ENCODE measurements at places on chromosomes 13 and 19. TPM values are rescaled to one million over a fixed set of nuclear protein-coding genes. Genes with fewer than 3 reads are reported as not detected.

DNA sequence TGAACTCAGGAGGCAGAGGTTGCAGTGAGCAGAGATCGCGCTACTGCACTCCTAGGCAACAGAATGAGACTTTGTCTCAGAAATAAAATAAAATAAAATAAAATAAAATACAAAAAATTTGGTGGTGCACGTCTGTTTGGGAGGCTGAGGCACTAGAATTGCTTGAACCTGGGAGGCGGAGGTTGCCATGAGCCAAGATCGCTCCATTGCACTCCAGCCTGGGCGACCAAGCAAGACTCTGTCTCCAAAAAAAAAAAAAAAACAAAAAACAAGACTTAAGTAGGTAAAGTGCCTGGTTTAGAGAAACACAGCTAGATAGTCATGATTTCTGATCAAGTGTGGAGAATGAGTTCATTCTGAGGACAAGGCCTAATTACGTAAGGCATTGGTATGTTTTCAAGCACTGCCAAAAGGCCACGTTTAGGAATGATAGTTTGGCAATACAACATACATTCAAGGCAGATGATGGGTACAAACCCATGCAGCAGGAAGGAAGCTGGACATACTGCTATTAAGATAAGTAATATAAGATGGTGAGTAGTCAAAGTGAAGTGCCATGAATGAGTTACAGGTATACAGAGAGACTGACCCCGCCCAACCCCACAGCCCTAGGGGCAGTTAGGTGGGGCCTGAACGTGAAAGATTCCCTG lies 4.8 kb upstream of the UCHL3 start:
- no peaks in the 10 kb centered on the region for H3K27me3 ChIP-seq
- no peak for DNase-seq
- H3K4me1 ChIP-seq, result peaks cover 4% of the 10 kb centered on the region
- H3K4me3 ChIP-seq, result no peak overlapping the region
- H3K27ac ChIP-seq, result no peak overlapping the region
- H3K36me3 ChIP-seq, result no peaks in the 10 kb centered on the region

GRCh38 chr19:38699027-38699346 lies 45.3 kb downstream of the CAPN12 start:
- no peak overlapping the region for H3K4me3 ChIP-seq
- H3K36me3 ChIP-seq, result peaks cover 4% of the 10 kb centered on the region
- no peak for DNase-seq

DNA sequence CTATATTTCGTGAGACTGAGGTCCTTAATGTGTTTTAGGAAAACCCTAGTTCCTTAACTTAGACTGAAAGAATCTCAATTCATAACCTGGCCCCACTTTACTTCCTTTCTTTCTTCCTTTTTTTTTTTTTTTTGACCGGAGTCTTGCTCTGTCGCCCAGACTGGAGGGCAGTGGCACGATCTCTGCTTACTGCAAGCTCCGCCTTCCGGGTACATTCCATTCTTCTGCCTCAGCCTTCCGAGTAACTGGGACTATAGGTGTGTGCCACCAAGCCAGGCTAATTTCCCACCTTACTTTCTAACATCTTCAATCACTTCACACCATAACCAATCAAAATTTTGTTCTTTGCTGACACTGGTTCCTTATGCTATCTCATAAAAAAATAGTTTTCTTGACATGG lies 2097.0 kb downstream of the PCDH9 start:
- no peak for DNase-seq
- no peaks in the 10 kb centered on the region for H3K36me3 ChIP-seq
- no peak overlapping the region for H3K4me3 ChIP-seq
- no peak overlapping the region for H3K27ac ChIP-seq

GRCh38 chr13:72284791-72285190 lies 417.8 kb upstream of the DACH1 start:
- no peaks in the 10 kb centered on the region for H3K4me1 ChIP-seq
- no peak overlapping the region for H3K4me3 ChIP-seq
- no peaks in the 10 kb centered on the region for H3K36me3 ChIP-seq
- no peak overlapping the region for H3K27ac ChIP-seq

GRCh38 chr13:106471957-106472543 lies 63.4 kb downstream of the EFNB2 start:
- no peak overlapping the region for H3K4me3 ChIP-seq
- no peaks in the 10 kb centered on the region for H3K36me3 ChIP-seq
- no peak for DNase-seq
- no peak overlapping the region for H3K27ac ChIP-seq
- H3K4me1 ChIP-seq, result no peaks in the 10 kb centered on the region

DNA sequence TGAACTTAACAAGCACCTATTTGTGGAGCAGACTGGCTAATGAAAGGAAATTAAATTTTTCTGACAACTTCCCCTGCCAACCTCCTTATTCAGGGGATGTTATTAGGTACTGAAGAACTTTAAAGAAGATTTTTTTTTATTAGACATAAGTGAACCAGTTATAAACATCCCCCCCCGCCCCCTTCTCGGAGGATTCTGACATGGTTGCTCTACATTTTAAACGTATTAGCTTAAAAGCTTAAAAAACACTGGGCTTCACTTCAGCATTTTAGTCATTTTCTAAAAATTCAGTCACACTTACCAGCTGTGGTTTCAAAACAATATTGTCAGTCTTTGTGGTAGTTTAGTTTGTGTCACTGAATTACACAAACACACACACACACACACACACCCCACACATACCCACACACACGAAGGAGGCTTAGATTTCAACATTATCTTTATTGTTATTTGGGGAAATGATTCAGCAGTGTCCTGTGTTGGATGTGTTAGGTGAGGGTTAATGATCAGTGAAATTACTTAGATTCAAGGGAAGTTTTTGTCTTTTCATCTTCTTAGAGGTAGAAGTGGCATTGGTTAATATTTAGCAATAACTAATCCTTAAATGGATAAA lies 145.7 kb downstream of the PCCA start:
- H3K4me3 ChIP-seq, result no peak overlapping the region
- peaks cover 7% of the 10 kb centered on the region for H3K4me1 ChIP-seq
- no peak overlapping the region for H3K27ac ChIP-seq

- H3K27me3 ChIP-seq, result no peaks in the 10 kb centered on the region
- no peaks in the 10 kb centered on the region for H3K4me1 ChIP-seq
- H3K4me3 ChIP-seq, result no peak overlapping the region
- no peaks in the 10 kb centered on the region for H3K36me3 ChIP-seq
- no peak overlapping the region for H3K27ac ChIP-seq
Observed at GRCh38 chr13:79972066-79972569, 368.8 kb downstream of the SPRY2 start.

DNA sequence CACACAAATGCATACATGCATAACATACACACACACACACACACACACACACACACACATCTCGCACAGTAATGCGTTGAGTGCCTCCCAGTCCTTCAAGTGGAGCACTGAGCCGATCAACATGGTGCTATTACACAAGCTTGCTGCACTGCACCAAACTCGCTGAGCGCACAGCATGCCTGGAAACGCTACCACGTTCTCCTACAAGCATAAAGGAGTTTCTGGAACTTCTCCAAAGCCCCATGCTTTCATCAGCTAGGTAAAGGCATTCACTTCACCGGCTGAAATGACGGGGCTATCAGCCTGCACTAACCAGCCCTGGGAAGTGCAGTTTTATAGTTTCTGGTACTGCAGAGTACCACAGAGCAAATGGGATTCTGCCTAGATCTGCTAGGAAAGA lies 92.7 kb downstream of the FGF14 start:
- no peak overlapping the region for H3K27ac ChIP-seq
- DNase-seq, result no peak
- H3K36me3 ChIP-seq, result no peaks in the 10 kb centered on the region

DNA sequence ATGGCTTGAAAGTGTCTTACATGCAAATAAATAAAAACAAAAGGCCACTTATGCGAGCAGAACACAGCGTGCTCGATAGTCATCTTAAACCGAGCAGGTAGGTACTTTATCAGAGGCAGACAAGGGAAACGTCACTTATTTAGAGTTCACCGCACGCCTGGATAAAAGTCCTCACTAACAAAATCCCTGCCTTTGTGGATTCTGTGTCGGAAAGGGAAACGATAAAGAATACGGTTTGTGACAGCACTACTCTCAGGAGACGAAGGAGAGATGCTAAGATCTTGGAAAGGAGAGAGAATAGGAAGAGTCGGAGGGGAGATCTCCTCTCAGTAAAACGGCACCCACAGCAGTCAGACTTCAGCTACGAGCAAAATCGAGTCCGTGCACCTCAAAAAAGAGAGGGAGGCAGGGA lies 581 bp downstream of the RCBTB1 start:
- peak overlapping the region; percentile 97 for H3K4me3 ChIP-seq
- H3K27me3 ChIP-seq, result no peaks in the 10 kb centered on the region
- no peak for DNase-seq

GRCh38 chr19:55642153-55643002 lies 1.1 kb upstream of the ZNF581 start:
- H3K36me3 ChIP-seq, result peaks cover 13% of the 10 kb centered on the region
- H3K27me3 ChIP-seq, result no peaks in the 10 kb centered on the region
- H3K4me3 ChIP-seq, result peak overlapping the region; percentile 97
- H3K4me1 ChIP-seq, result peaks cover 38% of the 10 kb centered on the region

DNA sequence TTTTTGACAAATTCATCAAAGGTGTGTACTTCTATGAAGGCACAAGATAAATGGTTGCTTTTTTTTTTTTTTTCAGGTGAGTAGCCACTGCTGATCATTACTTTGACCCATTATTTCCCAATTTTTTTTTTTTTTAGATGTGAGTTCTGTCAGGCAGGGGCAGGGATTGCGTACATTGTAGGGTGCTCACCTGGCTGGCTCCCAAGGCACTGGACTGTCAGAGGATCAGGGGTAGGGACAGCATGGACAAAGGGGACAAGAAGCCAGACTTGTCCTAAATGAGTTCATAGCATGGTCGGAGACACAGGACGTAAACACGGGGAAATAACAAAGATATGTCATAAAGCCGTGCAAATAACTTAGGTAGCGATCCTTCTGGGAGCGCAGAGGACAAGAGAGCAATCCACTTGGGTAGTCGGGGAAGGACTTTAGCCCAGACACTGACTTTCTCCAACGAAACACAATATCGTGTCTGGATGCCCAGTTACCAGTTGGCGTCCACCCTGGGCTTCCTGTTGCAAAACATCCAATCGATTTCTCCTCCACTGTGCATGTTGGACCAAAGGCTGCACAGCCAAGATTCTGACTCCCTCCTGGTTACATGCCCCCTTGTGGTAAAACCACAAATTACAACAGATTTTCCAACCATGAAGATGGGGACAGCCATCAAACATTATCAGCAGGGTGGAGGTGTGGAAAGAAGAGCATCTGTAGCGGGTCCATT lies 27.5 kb upstream of the KATNAL1 start:
- no peaks in the 10 kb centered on the region for H3K4me1 ChIP-seq
- no peak overlapping the region for H3K27ac ChIP-seq
- peaks cover 13% of the 10 kb centered on the region for H3K27me3 ChIP-seq
- H3K4me3 ChIP-seq, result no peak overlapping the region
- no peaks in the 10 kb centered on the region for H3K36me3 ChIP-seq
- DNase-seq, result no peak

- no peak for DNase-seq
- H3K27ac ChIP-seq, result no peak overlapping the region
- no peak overlapping the region for H3K4me3 ChIP-seq
- no peaks in the 10 kb centered on the region for H3K4me1 ChIP-seq
Observed at GRCh38 chr19:37999309-38000213, 92.6 kb downstream of the SIPA1L3 start.

DNA sequence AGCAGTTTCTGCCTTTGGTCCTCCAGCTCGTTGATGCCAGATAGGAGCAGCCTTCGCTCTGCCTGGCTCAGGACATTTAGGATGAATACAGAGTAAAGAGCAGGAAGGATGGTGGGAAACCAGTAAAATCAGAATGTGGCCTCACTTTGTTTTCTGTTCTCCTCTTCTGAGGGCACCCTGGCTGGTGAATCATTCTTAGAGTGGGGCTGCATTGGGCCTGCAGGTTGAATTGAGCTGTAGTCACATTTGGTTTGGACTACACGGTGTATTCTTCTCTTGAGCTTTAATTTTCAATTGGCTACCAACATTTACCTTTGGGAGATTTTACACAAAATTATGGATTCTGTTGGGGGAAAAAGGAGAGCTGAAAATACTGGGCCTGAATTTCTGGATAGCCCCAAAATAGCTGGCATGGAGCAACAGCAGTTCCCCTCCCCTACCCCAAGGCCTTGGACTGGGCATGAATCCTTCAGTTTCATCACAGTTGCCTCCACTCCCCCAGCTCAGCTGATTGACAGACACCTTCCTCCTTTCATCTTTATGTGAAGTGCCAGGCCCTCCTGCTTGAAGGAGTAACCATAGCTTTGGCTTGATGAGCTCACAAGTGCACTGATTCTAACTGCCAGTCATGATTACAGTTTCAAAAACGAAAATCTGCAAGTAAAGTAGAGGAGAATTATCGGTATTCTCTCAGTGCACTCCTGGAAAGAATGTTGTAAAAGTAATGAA lies 24.3 kb downstream of the ERCC5 start:
- H3K27me3 ChIP-seq, result no peaks in the 10 kb centered on the region
- peaks cover 26% of the 10 kb centered on the region for H3K36me3 ChIP-seq
- H3K4me3 ChIP-seq, result no peak overlapping the region
- DNase-seq, result no peak
- H3K4me1 ChIP-seq, result peaks cover 10% of the 10 kb centered on the region
- peak overlapping the region; percentile 18 for H3K27ac ChIP-seq

DNA sequence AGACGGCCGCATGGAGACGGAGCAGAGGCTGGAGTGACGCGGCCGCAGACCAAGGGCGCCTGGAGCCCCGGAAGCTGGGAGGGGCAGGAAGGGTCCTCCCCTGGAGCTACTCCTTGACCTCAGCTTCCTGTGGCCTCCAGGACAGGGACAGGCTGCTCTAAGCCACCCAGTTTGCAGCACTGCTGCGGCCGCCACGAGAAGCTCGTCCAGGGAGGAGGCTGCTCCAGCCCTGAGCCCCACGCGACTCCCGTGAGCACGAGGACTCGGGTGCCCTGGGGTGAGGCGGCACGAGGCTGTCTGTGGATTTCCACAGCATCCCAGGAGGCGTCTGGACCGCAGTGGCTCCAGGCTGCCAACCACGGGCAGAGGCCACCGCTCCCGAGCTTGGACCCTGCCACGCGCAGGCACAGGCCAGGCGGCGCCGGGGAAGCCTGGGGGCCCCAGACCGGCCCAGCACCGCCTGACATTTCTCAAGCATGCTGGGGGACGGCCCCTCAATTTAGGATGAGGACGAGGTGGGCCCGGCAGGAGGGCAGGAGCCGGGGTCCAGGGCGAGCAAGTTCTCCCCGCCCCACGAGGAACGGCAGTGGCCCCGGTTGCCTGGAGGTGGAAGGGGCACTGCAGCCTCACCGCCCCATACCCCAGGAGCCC lies 10.7 kb downstream of the SBNO2 start:
- peaks cover 7% of the 10 kb centered on the region for H3K36me3 ChIP-seq
- no peaks in the 10 kb centered on the region for H3K4me1 ChIP-seq
- no peaks in the 10 kb centered on the region for H3K27me3 ChIP-seq
- no peak for DNase-seq
- H3K27ac ChIP-seq, result no peak overlapping the region

The OSCAR gene
- 1.5 TPM for total RNA-seq

The CCDC159 gene
- total RNA-seq, result 36.2 TPM

The SULT2B1 gene
- not detected for total RNA-seq

The PABPC3 gene
- total RNA-seq, result 0.42 TPM

The ZIM2 gene
- total RNA-seq, result not detected

Measured in activated naive CD8-positive, alpha-beta T cell treated with anti-CD3 and anti-CD28 coated beads, Interleukin-2, amount 10 ng/mL, durations not matched to agents 7 days and 5 days (primary cell).